NCI-H2029 (cell line): ENCODE measurements at places on chromosomes 1 and 21.
A peak's percentile ranks its signal among the peaks of the same experiment; 100 is the strongest.

- no peak for DNase-seq
Observed at GRCh38 chr1:164861632-164862031, 302.6 kb downstream of the PBX1 start.

GRCh38 chr1:7491818-7492173 is 279.3 kb upstream of the VAMP3 start:
- no peak for DNase-seq

DNA sequence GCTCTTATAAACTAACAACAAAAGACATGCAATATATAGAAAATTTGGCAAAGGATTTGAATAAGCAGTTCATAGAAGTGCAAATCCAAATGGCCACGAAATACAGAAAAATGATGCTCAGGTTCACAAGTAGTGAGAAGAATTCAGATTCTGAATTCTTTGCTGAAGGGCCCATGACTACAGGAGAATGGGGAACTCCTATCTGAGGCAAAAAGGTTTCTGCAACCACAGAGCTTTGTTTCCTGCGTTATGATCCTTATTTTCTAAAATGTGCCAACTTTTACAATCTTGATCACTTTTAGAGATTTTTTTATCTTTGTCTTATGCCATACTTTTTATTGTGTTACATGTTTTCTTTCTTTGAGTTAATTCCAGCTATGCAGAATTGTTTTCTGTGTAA is 91.3 kb downstream of the ITSN1 start:
- no peak for DNase-seq

DNA sequence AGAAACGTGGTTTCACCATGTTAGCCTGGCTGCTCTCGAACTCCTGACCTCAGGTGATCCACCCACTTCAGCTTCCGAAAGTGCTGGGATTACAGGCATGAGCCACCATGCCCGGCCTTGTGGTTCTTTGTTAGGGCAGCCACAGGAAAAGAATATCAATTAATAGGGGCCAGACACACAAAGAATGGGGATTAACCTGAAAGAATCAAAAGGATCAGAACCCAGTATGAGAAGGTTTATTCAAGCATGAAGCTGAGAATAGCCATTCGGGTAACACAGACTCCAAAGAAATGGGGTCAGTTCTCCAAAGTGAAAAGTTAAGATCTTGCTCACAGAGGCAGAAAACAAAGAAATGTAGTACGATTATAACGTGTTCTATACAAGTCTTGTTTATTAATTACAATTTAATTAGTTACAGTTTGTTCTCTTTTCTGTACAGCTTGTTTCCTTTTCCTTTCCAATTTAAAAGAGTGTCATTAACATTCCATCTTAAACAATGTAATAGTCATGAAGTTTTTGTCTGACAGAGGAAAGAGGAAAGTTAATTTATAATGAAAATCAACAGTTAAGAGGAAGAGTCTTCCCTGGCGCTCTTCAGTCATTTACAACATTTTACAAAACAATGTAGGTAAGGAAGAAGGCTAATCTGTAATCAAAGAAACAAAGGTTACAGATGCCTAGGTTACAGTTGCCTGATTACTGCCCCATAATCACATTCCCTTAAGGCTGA is 51.3 kb upstream of the SLC45A1 start:
- no peak for DNase-seq

GRCh38 chr1:186865253-186865652 is 36.5 kb downstream of the PLA2G4A start:
- DNase-seq, result no peak

- no peak for DNase-seq
Observed at GRCh38 chr1:21898326-21899200, 38.5 kb downstream of the HSPG2 start.

DNA sequence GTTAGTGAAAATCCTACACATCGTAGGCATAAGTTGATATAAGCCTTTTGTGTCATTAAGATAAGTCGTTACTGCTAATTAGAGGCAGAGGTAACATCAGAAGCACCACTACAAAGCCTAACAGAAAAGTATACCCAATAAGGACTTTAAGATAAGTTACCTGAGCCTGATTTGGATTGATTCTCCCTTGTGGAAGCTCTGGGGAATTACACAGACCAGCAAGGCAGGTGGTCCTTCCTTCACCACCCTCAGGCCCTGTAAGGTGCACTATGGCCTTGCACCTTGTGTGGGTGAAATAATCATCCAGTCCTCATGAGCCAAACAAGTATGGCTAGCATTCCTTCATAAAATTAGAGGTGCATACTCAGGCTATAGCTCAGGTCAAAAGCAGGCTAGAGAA is 166.7 kb upstream of the CHRM3 start:
- no peak for DNase-seq

GRCh38 chr1:184022668-184023067 is 14.9 kb downstream of the COLGALT2 start:
- DNase-seq, result no peak

- no peak for DNase-seq
Observed at GRCh38 chr1:45097944-45098343, 85.9 kb downstream of the UROD start.

DNA sequence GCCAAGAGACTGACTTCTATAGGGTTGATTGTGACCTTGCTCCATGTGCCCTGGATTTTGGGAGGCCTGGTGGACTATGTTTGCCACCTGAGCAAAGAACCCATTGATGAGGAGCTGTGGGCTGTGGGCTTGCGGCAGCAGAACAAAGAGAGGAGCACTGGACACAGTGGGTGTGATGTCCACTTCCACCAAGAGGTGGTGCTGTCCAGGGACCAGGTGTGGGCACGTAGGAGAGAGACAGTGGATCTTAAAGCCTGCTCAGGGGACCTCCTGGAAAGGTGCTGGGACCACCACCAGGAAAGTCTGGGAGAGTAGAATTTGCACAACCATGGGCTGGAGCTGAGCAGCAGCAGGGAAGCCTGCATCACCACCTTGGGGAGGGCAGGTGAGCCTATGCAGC is 106.7 kb upstream of the ETS2 start:
- no peak for DNase-seq

GRCh38 chr21:42696501-42697040 is 43.1 kb downstream of the PDE9A start:
- no peak for DNase-seq

DNA sequence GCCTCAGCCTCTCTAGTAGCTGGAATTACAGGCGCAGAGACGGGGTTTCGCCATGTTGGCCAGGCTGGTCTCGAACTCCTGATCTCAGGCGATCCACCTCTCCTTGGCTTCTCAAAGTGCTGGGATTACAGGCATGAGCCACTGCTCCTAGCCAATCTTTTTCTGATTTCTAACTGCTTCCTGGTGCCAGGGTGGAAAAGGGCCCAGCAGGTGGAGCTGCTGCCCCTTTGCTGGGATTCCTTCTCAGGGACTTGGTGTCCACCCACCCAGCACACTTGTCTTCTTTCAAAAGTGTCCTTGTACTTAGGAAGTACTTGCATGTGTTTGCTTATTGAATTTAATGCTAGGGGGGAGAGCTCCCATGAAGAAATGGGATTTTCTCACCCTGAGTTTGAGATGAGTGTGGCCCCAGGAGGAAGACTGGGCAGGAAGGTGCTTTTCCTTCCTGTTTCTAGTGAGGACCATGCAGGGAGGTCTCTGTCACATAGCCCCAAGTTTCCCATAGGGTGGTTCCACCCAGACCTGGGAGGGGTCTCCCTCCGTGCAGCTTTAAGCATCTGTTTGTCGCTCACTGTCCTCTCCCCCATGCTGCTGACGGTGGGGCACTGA is 14.2 kb downstream of the UTP11 start:
- DNase-seq, result peak; percentile 82

DNA sequence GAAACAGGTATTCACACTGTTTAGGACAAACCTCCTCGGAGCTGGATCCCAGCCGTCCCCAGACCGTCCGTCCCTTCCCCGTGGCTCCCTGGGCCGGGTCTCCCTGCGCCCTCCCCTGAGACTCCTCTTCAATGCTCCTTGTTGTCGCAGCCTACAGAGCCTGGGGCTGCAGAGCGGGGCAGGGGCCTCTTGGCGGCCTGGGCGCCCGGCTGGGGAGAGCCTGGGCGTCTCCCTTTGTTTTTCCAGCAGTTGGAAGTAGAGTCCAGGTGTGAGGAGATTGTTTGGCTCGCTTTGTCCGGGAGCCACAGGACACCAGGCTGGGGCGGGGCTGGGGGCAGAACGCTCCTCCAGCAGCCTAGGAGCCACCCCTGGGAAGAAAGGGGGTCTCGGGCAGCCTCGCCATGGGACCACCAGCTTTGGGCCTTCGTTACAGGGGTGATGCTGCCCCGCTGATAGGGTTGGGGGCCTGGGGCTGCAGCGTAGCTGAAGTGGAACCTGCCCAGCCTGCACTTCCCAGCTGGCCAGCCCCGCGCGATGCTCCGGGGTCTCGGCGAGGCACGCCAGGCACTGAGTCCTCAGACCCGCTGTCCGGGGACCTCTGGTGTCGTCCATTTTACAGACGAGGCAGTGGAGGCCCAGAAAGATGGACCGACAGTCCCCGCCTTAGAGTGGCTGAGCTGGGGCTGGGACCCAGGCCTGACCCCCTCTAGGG is 66.9 kb downstream of the PRDM16 start:
- DNase-seq, result no peak

DNA sequence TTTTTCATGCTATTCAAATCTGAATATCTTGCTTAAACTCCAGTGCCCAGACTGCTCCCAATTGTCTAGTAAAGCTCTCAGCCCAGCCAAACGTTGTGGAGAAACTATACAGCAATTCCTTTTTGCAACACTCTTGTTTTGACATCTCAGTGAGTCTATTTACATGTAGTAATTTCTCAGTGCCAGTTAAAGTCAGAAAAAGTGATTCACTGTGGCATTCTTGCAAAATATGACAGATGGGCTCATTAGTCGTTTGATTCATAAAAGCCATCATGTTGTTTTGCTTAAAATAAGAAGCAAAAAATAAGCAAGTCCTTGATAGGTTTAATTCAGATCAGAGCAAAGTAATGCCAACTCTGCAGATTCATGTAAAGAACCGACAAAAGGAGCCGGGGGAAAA is 20.7 kb upstream of the TMPRSS15 start:
- no peak for DNase-seq

DNA sequence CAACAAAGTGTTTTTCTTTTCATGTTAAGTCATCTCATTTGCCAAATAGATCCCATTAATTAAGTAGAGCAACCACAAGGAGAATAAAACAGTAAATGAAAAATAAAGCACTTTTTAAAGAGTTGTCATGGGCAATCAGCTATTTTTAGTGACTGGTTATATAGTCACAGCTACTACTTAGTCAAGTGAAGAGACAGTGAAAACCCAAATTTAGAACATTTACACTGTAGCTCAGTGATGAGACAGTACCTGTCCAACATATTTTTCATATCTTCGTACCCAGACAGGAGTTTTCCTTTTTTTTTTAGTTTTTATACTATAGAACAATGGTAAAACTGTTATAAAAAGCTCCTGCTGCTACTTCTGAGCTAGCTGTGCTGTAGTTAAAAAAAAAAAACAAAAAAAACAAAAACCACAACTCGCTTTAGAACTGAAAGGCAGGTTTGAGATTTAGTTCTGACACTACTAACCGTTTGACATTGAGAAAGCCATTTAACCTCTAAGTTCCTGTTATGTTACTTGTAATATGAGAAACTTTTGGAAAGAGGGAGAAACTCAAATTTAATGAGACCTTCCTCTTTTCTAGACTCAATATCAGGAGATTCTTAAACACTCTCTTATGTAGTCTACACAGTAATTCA is 777.5 kb downstream of the ADGRL2 start:
- DNase-seq, result no peak

- no peak for DNase-seq
Observed at GRCh38 chr1:241592273-241592958, 47.8 kb downstream of the CHML start.

DNA sequence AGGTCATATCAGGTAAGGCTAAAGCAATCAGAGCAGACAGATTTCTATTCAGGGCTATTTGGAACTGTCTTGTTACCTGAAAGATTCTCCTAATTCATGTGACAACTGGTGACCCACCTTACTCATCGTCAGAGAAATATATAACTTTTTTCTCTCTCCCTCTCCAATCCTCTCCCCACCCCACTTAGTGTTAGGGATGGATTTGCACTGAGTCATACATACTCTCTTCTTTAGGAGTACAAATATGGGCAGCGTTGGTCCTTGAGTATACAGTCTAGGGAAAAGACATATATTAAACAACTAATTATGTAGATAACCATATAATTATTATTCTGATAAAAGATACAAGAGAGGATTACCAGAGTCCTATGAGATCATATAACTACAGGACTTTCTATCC is 246.3 kb downstream of the HHIPL2 start:
- DNase-seq, result no peak

DNA sequence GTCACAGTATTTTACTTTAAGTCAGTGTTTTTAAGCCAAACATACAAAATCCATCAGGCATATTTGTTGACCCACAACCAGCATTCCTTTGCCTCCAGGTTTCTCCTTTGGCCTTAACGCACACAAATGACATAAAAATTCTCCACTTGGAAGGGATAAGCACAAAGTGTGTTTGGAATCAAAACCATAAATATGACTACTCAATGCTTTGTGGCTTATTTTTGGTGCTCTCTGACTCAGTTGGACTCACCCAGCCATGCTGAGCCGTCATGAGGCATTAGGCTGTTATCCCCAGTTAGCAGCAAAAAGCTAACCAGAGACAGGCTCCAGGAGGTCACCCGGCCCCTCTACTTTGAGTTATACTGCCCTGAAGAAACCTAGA is 948 bp downstream of the PRUNE1 start:
- DNase-seq, result no peak

GRCh38 chr1:243903895-243904294 is 53.9 kb upstream of the AKT3 start:
- no peak for DNase-seq

DNA sequence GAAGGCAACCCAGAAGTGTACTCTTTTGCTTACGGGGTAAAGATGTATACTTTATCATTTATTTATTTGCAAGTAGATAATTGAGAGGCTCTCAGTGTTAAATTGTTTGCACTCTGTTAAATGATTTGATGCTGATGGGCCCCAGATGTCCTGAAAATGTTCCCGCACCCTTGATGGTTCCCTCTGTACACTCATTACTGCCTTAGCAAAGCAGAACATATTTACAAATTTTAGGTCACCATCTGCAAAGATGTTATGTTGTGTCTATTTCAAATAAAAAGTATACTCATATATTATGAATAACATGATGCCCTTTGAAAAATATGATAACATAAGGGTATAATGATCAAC is 240.5 kb upstream of the SNX7 start:
- DNase-seq, result no peak

- DNase-seq, result no peak
Observed at GRCh38 chr1:116475850-116476218, 95.0 kb downstream of the CD58 start.

- DNase-seq, result no peak
Observed at GRCh38 chr1:14959059-14959694, 194.4 kb upstream of the TMEM51 start.

- DNase-seq, result no peak
Observed at GRCh38 chr1:180581635-180582039, 22.9 kb downstream of the OVAAL start.

GRCh38 chr1:59357645-59358320 is 60.9 kb downstream of the FGGY start:
- DNase-seq, result no peak

GRCh38 chr1:90344963-90345730 is 350.2 kb downstream of the ZNF326 start:
- DNase-seq, result no peak
